Astrocyte of the hippocampus (primary cell): ENCODE measurements at places on chromosomes 1 and 21.

DNA sequence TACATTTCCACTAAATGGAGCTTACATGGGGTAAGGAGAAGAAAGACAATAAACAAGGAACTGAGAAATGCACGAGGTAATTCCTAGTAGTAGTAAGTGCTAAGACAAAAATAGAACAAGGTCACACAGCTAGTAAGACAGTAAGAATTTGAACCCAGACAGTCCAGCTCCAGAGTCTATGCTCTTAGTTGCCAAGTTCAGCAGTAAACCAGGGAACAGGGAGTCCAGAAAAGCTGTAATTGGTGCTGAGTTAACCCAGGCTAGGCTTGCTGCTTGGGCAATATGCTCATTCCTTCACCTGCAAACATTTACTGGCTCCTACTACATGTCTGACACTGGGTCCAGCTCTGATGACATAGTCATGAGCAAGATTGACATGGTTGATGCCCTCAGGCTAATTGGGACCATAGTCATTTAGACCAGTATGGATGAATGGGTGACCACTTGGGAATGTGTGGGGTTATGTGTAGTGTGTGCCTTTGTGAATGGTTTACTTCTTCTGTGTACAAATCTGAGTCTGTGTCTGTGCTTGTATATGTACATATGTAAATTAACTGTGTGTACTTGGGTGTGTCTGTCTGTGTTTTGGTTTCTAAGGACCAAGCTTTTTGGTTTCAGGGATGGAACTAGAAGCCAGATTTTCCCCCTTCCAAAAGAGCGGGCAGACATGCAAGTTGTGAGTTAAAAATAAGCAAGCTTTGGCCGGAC is 2.0 kb downstream of the GPX7 start:
- no peak for DNase-seq

GRCh38 chr1:100396651-100397050 is 44.3 kb downstream of the CDC14A start:
- DNase-seq = no peak

GRCh38 chr1:225617479-225617878 is 35.4 kb downstream of the ENAH start:
- DNase-seq = no peak

DNA sequence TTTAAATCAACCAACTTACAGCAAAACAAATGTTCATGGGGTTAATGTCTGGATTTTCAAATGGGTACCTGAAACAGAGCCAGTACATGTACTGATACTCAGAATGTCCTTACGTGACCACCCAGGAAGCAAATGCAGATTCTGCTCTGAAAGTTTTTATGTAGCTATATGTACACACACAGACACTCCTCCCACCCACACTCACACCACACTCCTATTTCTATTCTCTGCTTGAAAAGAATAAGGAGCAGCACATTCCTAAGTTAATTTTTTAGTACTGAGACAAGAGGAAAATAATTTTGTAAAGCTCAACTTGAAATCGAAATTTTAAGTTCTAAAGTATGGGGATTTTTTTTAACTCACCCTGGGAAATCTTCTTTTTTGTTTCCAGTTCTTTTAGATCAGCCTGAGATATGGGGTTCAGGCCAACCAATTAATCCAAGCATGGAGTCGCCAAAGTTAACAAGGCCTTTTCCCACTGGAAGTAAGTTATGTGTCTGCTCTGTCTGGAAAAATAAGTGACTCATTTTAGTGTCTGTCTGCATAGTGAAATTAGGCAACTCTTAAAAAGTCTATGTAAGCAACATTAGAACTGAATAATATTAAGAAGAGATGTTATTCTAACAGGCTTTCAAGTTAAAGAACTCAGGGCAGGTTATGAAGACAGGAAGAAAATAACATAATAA is 75.5 kb upstream of the DYNLT5 start:
- DNase-seq = peak; percentile 87

GRCh38 chr1:161836018-161836417 is 69.9 kb downstream of the ATF6 start:
- peak; percentile 33 for DNase-seq

DNA sequence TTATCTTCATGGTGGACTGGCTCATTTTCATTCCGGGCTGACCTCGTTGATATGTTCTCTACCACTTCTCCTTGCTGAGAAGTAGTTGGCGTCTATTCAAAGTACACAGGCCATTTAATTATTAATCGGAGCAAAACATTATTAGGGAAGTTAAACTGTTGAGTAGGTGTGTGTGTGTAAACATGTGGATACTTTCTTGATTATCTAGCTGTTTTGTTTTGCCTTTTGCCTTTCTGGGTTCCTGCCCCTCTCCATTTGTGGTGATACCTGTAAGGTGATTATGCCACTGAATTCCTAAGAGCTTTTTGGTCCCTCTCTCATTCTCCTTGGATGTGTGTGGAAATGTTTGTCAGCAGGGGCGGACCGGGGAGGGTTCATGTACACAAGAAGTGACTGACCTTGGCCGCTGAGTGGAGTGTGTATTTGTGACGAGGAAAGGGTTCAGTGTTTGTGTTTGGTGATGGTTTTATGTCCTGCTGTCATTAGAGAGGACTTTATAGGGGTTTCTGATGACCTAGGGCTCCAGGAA is 56.6 kb upstream of the PPP2R5A start:
- no peak for DNase-seq

DNA sequence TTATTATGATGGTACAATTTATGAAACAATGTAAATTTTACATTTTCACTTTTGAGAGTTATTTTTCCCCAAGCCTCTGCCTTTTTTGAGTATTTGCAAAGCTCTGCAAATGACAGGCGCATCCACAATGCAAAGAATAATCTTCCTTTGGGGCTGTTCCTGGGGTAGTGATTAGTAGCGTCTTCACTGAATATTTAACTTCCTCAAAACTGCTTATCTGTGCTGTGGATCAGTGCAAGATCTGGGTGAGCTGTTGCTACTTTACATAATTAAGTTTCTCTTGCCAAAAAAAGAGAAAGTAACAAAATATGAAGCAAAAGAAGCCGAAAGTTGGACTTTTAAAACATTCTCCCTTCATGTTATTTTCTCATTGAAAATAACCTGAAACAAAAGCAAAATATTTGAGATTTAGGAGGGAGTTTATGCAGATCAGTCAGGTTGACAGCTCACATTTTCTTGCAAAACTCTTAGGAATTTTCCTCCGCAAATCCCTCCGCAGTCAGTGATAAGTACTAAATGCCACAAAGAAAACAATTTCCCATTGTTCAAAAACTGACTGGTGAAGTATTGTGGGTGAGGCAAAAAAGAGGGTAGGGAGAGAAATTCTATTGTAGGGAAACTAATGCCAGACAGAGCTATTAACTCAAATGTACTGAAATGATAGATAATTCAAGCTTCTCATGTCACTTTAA is 276.4 kb upstream of the B3GALT2 start:
- peak; percentile 78 for DNase-seq

- no peak for DNase-seq
Measured at GRCh38 chr1:54301497-54301896, 101.5 kb downstream of the MRPL37 start.

DNA sequence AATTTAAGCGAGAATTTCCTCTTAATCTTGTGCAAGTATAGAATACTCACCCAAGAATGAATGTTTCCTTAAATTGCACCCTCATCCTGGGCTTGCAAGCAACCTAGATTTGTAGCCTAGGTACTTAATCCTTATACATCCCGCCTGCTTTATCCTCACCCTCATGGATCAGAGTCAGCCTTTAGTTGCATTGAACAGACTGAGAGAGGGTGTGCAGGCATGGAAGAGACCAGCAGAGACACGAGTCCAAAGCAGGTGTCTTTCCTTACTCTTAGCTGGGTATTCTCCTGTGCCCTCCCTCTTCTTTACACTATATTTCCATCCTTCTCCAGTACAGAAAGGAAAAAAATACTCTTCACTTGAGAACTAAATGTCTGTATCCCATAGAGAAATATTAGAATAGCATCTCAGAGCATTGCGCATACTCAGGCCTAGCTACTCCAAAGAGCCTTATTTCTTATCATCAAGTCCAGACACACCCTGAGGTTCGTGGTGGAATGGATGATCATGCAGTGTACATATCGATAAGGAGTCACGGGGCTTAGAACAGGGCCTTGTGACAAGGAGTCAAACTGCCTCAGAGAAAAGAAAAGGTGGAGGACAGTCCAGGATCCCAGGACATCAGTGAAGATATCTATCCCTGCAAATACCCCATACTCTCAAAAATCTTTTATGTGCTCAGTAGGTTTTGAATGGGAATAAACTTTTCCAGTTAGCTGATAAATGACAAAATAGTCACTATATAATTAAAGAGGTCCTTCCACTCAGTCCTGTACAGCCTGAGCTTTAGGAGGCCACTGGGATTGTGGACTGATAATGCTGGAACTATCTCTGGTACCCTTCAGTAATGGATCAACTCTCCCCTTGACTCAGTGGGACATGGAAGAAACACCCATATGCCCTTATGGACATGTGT is 297.9 kb downstream of the GRIK1 start:
- no peak for DNase-seq

- DNase-seq = no peak
Measured at GRCh38 chr1:100035214-100035613, 65.4 kb downstream of the SLC35A3 start.

GRCh38 chr1:154595621-154596020 is 12.4 kb downstream of the ADAR start:
- peak; percentile 53 for DNase-seq

GRCh38 chr1:81848880-81849682 is 48.3 kb downstream of the ADGRL2 start:
- no peak for DNase-seq

GRCh38 chr21:28234326-28234725 is 758.4 kb downstream of the LTN1 start:
- DNase-seq = no peak

GRCh38 chr1:27436204-27437159 is 44.1 kb downstream of the GPR3 start:
- peak; percentile 59 for DNase-seq

DNA sequence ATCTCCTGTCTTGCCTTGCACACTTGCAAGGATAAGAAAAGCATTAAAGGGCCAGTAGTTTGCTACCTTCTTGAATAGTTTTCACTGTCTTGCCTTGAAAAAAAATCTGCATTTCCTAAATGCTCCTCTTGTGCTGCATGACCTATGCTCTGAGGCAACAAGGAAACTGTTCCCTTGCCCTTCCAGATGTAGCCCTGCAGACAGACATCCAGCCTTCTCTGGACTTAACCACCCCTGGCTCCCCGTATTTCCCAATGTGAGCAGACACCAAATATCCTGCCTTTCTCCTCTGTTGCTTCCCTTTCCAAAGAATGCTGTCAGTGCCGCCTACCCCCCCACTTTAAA is 177.6 kb downstream of the GABPA start:
- no peak for DNase-seq

DNA sequence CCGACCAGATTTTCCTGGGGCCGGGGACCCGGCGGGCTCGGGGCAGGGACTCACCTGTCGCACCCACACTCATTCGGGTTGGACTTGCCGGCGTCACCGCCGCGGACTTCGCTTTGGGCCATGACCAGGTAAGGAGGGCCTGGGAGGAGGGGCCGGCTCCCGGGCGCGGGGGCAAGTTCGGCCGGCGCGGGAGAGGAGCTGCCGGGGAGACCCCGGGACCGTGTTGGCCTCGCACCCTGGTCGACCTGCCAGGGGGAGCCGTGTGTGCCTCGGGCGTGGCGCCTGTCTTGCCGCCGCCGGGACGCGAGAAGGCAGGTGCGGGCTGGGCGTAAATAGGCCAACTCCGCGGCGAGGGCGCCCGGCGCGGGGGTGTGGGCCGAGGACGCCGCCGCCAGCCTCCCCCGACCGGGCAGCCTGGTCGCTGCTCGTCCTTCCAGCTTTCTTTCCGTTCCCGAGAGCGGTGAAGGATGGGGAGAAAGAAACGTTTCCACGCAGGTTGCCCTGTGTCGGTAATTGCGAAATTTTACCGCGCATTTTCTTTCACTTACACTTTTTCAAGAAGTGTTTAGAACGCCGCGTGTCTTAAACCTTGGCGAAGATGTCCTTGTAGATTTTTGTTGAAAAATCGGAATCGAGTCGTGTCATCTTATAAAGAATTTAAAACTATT is 558 bp downstream of the USP1 start:
- DNase-seq = no peak

- no peak for DNase-seq
Measured at GRCh38 chr21:26194811-26195251, 24.3 kb upstream of the APP start.
